ENCODE measurements at places on chromosomes 16 and 17. TPM values are rescaled to one million over a fixed set of nuclear protein-coding genes. Genes with fewer than 3 reads are reported as not detected.

Gene EPX
- not detected for total RNA-seq

Gene CCDC40
- not detected for total RNA-seq

DNA sequence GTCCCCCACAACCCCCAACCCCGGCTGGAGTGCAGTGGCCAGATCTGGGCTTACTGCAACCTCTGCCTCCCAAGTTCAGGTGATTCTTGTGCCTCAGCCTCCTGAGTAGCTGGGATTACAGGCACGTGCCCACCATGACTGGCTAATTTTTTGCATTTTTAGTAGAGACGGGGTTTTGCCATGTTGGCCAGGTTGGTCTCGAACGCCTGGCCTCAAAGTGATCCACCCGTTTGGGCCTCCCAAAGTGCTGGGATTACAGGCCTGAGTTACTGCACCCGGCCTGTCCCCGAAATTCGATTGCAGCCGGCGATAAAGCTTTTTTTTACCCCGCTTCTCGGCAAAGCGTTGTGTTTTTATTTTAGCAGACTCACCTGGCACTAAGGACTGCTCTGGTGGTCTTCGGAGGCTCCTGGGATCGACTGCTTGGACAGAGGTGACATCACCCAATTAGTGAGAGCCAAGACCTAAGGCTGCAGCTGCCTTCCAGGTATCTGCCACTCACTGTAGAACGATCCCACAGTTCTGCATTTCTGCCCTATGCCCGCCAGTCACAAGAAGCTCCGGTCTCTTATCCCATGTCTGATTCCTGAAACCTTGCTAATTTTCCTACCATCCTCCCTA is 82.2 kb upstream of the ARL4D start:
- no peaks in the 10 kb centered on the region for H3K4me1 ChIP-seq
- no peak overlapping the region for H3K27ac ChIP-seq
- DNase-seq = peak; percentile 60
- H3K4me3 ChIP-seq = no peak overlapping the region
- H3K27me3 ChIP-seq = no peaks in the 10 kb centered on the region

GRCh38 chr16:2046893-2047329 is 723 bp downstream of the NTHL1 start:
- peak overlapping the region; percentile 15 for H3K27ac ChIP-seq
- H3K4me3 ChIP-seq = peak overlapping the region; percentile 100
- no peaks in the 10 kb centered on the region for H3K27me3 ChIP-seq
- DNase-seq = no peak
- no peaks in the 10 kb centered on the region for H3K36me3 ChIP-seq

GRCh38 chr16:69494991-69495392 is 70.6 kb downstream of the CYB5B start:
- no peaks in the 10 kb centered on the region for H3K36me3 ChIP-seq
- peak; percentile 81 for DNase-seq
- H3K27ac ChIP-seq = no peak overlapping the region

DNA sequence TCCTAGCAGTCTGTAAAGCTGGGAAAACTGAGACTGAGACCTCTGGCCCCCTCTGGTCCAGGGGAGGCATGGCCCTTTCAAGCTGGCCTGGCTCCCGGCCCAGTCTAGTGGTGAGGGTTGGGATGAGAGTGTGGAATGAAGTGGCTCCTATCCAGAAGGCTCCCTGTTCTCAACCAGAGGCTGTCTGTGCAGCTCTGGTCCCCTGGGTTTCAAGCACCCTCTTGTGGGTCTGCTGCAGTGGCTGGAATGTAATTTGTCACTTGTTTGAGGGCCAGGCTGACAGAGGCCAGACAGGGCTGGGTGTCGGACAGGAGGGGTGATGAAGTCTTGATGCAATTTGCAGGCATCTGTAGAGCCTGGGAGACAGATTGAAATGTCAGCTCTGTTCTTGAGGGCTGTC is 22.1 kb upstream of the PHF12 start:
- H3K4me1 ChIP-seq = no peaks in the 10 kb centered on the region
- H3K4me3 ChIP-seq = no peak overlapping the region
- DNase-seq = no peak
- no peaks in the 10 kb centered on the region for H3K27me3 ChIP-seq
- no peak overlapping the region for H3K27ac ChIP-seq

Gene CLEC19A
- total RNA-seq = not detected

- DNase-seq = no peak
- H3K27me3 ChIP-seq = no peaks in the 10 kb centered on the region
- H3K4me3 ChIP-seq = no peak overlapping the region
- no peaks in the 10 kb centered on the region for H3K4me1 ChIP-seq
Measured at GRCh38 chr17:8481089-8481488, 45.4 kb downstream of the NDEL1 start.
